Stimulated activated CD4-positive, alpha-beta T cell treated with anti-CD3 and anti-CD28 coated beads, Interleukin-1b, Interleukin-23, amount 100 ng/mL, for 48 hours (primary cell): ENCODE measurements at places on chromosomes 5 and 9.

- DNase-seq = peak; percentile 55
Observed at GRCh38 chr9:4301971-4302427, 2.1 kb upstream of the GLIS3 start.

- DNase-seq = no peak
Observed at GRCh38 chr5:43712081-43712480, 109.1 kb downstream of the NNT start.

DNA sequence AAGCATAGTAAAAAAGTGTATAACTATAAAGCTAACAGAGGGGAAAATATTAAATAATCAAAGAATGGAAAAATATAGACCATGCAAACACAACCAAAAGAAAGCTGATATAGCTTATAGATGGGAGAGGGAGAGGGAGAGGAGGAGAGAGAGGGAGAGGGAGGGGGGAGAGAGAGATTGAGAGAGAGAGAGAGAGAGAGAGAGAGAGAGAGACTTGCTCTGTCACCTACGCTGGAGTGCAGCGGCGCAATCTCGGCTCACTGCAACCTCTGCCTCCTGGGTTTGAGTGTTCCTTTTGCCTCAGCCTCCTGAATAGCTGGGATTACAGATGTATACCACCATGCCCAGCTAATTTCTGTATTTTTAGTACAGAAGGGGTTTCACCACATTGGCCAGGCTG lies 110.6 kb downstream of the RAPGEF6 start:
- no peak for DNase-seq

DNA sequence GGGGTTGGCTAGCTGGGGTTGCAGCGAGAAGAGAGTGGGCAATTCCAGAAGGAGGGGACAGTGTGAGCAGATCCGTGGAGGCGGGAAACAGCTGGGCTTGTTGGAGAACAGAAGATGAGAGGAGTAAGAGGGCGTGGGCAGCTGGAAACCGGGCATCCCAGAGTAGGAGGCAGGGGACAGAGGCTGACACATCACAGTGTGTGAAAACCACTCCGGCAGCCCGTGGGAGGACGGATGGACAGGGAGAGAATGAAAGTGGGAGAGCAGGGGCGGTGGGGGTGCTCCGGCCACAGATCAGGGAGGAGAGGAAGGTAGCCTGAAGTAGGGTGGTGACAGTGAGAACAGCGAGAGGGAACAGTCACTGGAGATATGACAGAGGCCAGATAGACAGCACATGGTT lies 8.3 kb upstream of the PSMB7 start:
- no peak for DNase-seq
